Lower lobe of right lung (tissue), 2 donors: ENCODE measurements at places on chromosomes 4 and X. TPM values are rescaled to one million over a fixed set of nuclear protein-coding genes. Genes with fewer than 3 reads are reported as not detected.

Gene RNF212
- total RNA-seq = 6.8 TPM

Gene TRIM75
- not detected for total RNA-seq

Gene PLAC1
- total RNA-seq = not detected

- DNase-seq = no peak
Measured at GRCh38 chr4:119804404-119804803, 175.8 kb upstream of the PDE5A start.

DNA sequence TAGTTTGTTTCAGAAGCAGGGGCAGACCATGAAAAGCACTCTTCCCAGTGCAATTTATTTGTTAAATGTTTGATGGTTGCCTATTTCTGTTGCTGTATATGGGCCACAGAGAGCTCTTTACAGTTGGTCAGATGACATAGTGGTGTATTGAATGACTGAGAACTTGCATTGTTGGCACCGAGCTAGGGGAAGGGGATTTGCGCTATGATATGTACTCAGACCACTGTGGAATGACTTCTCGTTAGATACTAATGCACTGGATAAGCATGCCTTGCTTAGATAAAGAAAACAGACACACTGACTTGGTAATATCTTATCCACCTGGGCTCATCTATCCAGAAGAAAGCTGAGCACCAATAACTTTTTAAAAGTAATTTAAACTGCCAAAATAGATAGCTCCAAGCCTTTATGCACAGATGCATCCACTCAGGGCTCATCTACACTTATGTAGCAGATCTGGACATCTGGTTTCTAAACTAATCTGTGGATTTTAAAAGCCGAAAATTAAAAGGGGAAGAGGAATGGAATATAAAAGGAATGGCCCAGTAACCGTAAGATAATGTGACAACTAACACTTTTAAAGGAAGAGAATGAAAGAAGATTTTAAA, 132.7 kb downstream of the GATB start:
- DNase-seq = no peak

- DNase-seq = no peak
Measured at GRCh38 chr4:124862261-124862660, 149.7 kb upstream of the ANKRD50 start.

DNA sequence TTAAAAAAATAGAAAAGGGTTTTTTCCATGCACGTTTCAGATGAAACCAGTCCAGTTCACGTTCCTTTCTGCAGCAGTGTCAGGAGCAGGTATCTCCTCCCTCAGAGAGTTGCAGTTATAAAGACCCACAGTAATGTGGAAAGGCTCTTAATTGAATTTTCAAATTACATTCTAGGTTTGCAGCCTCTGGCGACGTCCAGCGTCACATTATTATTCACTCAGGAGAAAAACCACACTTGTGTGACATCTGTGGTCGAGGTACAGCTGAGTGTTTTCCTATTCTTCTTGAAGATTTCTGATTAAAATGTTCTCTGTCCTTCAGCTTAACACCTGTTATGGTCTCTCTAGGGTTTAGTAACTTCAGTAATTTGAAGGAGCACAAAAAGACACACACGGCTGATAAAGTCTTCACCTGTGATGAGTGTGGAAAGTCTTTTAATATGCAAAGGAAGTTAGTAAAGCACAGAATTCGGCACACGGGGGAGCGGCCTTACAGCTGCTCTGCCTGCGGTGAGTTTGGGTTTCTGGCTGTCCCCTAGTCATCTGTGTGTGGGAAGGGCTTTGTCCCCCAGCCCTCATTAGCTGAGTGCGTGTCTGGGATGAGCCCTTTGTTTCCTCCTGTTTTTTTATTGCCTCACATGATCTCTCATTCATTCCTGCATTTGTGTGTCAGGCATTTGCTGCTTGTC, 25.6 kb downstream of the ZBTB49 start:
- DNase-seq = no peak

DNA sequence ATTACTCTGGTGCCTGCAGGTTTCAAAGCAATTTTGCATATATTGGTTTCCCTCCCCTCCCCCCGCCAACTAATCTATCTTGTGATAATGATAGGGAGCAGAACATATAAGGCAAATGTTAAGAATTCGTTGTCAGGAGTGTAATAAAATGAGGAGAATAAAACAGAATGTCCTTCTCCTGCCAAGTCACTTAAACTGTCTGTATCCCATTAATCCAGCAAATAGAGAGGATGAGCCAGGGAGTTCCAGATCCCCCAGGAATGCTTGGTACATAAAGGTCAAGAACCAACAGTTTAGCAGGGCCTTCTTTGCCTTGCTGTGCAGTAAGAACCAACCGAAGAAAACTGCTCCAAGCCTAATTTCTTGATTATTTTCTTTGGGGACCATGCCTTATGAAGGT, 141.4 kb downstream of the AMELX start:
- DNase-seq = no peak

GRCh38 chr4:138305050-138305449, 62.9 kb upstream of the SLC7A11 start:
- DNase-seq = no peak

- no peak for DNase-seq
Measured at GRCh38 chr4:38678078-38678477, 14.1 kb downstream of the KLF3 start.

DNA sequence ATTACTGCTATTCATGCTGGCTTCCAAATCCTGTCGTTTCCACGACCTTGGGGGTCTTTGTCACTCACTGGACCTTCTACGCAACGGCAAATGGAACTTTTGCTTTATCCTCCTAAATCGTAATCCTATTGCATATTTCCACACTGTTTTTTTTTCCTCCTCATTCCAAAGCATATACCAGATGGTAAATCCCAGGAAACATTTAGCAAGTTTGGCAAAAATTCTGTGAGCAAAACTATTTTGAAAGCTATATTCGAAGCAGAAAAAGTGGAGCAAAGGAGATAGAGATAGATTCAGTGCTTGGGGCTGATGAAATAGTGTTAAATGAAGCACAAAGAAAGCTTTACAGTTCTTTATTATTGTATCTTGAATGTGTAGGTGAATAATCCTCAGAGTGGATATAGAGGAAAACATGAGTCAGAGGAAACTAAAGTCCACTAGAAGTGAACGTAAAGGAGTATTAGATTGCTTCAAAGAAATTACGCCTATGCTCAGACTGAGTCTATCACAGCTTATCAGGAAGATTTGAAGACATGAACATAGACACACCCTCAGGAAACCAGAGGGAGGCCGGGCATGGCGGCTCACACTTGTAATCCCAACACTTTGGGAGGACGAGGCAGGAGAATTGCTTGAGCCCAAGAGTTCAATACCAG, 50.2 kb upstream of the FAM9A start:
- DNase-seq = no peak

DNA sequence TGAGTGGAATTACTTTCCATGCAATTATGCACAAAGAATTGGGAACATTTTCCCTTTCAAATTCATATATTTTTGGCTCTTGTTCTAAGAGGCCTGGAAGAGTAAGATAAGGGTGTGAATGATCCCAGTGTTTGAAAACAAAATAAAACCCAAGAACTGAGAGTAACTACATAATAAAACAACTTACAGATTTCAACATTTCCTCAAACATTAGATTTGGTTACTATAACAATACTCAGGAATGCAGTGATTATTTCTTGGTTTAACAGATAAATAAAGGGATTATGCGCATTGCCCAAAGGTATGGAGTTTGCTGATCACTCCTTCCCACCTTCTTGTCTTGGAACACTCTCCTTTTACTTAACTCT, 292.5 kb downstream of the CAMK2D start:
- DNase-seq = no peak

DNA sequence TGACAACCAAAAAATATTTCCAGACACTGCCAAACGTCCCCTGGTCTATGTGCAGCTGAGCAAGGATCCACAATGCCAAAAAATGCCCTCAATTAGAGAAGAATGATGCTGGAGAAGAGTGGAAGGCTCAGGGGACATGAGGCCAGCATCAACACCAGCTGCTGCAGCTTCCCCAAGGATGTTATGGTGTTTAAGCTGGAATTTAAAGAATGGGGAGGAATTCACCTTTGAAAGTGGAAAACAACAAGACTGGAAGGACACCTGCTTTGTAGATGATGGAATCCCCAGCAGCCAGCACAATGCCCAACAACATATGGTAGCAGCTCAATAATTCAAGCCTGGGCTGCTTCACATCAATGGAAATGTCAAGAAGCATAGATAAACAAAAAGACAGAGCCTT, 20.3 kb upstream of the SMPX start:
- DNase-seq = no peak
